ENCODE measurements at places on chromosomes 12 and 14.

- DNase-seq, result no peak
Measured at GRCh38 chr12:121937654-121938053, 19.3 kb downstream of the CFAP251 start.

- DNase-seq, result no peak
Measured at GRCh38 chr14:41505491-41505890, 101.2 kb upstream of the LRFN5 start.

DNA sequence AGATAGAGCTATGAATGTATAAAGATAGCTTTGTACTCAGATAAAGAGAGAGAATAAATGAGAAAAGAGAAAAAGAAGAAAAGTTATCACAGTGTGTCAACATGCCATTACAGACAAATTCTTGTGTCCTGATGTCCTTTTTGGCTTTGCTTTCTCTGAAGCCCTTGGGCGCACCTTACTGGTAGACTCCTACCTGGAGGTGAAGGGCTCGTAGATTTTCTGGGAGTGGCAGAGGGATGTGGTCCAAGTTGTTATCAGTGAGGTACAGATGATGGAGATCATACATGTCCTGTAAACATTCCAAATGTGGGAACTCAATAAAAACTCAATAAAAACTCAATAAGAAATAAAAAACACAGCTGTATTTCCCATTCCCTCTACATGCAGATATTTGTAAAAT, 14.9 kb upstream of the CCER1 start:
- DNase-seq, result no peak

GRCh38 chr12:68856510-68856909, 48.5 kb downstream of the MDM2 start:
- no peak for DNase-seq

DNA sequence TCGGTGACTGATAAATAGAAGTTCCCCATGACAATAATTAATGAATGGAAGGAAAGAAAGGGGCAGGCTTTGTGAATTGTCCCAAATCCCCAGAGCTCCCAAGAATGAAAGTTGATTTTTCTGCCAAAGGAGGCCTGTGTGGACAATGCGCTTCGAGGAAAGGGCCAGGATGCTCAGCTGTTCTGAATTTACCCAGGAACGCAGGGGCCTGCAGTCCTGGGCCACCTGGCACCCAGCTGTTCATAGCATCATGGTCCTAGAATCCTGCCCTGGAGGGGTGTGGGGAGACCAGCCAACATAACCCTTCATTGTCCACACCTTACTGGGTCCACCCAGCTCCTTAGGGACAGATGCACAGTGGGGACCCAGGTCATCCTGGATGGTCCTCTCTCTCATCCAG, 587.5 kb downstream of the BCL11B start:
- DNase-seq, result no peak

- no peak for DNase-seq
Measured at GRCh38 chr14:92352158-92352985, 29.4 kb downstream of the SLC24A4 start.

DNA sequence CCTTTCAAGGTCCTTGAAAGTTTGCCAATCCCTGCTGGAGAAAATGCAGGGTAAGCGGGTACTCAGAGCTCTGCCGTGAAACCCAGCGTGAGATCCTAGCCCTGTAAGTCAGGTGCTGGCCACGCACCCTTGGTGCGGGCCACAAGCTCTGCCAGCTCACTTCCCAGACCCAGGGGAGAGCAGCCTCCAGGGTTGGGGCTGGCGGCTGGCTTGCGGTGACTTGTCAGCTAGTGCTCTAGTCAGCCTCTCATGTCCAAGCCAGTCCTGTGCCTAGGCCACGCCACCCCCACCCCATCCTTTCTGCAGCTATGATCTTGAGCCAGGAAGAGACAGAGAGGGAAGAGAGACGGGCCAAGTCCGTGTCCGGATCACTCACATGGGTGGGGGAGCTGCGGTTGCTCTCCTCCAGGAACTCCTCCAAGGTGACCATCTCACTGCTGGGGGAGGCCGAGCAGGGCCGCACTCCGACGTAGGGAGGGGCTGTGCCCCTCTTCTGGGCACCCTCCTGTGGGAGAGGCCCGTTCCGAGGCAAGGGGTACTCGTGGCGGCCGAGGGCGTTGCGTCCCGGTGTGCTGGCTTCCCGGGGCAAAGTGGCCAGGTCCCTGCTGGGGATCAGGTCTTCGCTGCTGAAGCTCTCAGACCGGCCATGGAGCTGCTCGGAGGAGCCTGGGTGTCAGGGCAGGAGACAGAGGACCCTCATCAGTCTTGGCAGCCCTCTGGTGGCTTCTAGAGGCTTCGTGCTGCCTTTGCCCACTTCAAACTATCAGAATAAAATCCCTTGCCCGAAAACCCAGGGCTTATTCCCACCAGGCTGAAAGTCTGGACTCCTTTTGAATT, 33.3 kb upstream of the GPR68 start:
- DNase-seq, result no peak

GRCh38 chr14:64438181-64438841, 27.0 kb upstream of the AKAP5 start:
- peak; percentile 97 for DNase-seq

GRCh38 chr12:5262450-5262849, 169.5 kb upstream of the NTF3 start:
- peak; percentile 34 for DNase-seq

GRCh38 chr14:103772078-103772712, 56.6 kb downstream of the ZFYVE21 start:
- DNase-seq, result no peak

DNA sequence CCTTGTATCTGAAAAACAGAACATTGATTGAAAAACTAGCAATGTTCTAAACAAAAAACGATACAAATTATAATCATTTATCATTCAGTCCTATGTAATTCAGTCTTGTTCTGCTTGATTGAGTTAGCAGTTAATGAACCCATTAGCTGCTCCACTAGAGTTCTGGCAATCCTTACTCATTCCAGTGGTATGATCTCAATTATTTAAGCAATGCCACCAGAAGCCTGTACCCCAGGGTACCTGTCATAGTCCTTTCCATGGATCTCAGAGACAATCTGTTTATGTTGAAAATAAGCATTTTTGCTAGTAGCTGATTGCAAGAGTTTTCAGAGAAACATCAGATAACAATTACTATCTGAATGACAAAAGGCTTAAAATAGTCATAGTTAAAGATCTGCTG, 115.9 kb downstream of the UNC79 start:
- DNase-seq, result no peak

DNA sequence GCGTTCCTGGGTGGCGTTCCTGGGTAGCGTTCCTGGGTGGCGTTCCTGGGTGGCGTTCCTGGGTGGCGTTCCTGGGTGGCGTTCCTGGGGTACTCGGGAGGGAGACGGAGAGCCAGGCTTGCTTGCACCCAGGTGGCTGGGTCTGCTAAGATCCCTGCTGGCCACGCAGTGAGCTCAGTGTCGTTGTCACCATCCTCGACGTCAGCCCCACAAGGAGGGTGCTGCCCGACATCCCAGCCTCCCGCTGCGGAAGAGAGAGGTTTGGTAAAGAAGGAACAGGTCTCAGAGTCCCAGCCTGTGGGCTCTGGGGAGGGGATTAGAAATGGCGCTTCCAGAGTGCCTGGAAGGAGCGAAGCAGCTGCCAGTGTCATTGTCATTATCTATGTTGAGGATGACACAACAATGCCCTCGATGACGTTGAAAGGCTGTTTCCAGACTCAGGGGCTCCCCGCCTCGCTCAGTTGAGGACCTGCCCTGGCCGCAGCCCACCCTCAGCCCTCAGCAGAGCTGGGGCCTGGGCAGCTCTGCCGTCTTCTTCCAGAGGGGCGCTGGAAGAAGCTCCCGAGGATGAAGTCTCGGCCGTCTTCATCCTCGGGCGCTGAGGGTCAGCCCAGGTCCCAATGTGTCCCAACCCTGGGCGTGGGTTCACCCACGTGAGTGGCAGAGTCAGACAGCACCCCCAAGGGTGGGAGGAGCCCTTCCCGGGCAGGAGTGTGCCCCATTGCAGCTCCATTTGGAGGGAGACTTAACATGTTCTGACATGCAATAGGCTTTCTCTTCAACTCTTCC, 328.8 kb downstream of the ADGRD1 start:
- no peak for DNase-seq

DNA sequence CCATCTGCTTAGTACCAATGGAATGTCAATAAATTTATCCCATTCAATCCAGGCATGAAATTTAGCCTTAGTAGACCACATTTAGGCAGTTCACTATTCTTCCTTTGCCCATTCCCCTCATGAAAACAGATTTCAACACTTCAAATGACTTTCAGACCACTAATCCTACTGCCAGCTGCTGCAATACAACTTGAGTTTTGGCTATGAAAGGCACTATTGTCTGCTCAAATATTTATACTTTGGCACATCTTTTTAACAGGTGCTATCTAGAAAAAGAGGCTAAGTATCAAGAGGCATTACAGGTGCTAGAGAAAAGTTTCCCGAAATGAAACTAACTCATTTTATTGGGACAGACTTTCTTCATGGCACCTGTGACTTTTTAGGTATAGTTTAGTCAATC, 499.8 kb downstream of the C12orf50 start:
- DNase-seq, result no peak

- DNase-seq, result no peak
Measured at GRCh38 chr12:117036046-117036445, 63.2 kb downstream of the TESC start.

- no peak for DNase-seq
Measured at GRCh38 chr12:121812320-121812871, 8.6 kb downstream of the SETD1B start.

- no peak for DNase-seq
Measured at GRCh38 chr14:24875203-24875838, 174.6 kb downstream of the STXBP6 start.

DNA sequence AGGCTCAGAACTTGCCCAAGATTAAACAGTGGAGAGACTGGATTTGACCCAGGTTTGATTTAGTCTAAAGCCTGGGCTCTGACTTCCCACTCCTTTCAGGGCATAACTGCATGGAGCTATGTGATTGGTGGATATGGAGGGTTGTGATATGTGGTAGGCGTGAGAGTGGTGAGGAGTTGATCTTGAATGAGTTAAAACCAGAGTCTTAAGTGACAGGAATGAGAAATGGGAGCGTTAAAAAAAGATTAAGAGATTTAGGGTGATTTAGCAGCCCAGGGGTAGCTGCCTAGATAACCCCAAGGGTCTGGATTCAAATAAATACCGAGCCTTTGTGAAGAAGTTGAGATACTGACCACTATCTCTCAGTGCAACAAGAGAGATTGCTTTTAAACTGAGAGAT, 8.4 kb downstream of the SYNDIG1L start:
- no peak for DNase-seq

DNA sequence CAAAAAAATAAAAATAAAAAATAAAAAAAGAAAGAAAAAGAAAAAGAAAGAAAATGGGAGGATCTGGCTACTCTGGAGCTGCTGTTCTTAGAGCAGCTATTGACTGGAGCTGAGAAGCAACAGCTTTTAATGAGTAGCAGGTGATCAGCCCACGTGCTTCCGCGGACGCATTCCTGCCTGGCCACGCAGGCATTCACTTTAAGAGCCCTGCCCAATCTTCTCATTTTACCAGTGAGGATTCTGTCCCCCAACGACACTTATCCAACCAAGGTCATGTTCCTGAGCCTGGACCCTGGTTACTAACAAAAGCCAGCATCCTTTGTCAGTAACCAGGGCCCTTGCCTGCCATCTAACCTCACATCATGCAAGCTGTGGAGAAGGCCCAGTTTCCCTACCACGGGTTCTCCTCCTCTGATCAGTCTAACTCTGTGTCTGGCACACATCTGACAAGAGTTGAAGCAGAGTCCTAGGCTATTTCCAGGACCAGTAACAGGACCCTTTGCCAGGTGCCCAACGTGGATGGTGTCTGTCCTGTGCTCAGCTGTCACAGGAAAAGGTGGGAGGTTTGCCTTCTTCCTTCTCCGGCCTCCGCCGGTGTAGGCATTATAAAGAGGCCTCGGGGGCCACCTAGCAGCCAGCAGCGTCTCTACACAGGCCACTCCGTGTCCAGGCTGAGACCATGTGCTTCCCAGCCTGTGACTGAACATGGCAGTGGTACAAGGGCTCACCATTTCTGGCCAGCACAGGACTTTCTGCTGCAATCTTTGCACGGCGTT, 60.9 kb upstream of the GPATCH2L start:
- DNase-seq, result no peak

- DNase-seq, result peak; percentile 75
Measured at GRCh38 chr12:76020281-76020680, 11.3 kb downstream of the PHLDA1 start.

DNA sequence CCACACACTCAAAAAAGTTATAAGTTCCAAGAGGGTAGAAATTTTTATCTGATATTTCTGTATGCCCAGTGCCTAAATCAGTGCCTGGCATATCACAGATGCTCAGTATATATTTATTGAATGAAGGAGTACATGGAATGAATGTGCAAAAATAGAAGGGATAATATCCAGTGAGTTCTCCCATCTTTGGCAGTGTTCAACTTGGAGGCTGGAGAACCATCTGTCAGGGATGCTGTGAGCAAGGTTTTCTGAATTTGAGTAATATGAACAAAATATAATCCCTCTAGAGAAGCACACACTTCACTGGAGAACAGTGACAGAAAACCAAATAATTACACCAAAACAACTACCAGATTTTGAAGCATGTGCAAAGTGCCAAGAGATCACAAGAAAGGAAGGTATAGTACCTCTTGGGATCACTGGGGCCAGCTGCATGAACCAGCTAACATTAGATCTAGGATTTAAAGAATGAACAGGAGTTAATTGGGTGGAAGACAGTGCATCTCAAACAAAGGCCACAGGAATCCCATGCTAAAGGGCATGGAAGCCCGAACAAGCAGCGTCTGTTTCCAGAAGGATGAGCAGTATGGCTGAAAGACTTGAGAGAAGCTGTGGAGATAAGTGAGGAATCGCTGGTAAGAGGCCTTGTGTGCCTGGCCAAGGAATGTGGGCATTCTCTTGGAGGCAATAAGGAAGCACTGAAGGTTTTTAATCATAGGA, 11.5 kb downstream of the SLC8A3 start:
- DNase-seq, result no peak

DNA sequence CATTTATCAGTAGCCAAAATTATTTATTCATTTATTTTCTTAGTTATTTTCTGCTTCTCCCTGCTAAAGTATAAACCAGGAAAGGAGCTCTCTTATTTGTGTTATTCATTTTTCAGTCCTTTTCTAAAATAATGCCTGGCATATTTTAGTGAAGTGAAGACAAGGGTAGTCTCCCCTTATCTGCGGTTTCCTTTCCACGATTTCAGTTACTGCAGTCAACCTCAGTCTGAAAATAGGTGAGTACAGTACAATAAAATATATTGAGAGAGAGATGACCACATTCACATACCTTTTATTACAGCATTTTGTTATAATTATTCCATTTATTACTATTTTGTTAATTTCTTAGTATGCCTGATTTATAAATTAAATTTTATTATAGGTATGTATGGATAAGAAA, 57.6 kb downstream of the GPR137C start:
- no peak for DNase-seq

DNA sequence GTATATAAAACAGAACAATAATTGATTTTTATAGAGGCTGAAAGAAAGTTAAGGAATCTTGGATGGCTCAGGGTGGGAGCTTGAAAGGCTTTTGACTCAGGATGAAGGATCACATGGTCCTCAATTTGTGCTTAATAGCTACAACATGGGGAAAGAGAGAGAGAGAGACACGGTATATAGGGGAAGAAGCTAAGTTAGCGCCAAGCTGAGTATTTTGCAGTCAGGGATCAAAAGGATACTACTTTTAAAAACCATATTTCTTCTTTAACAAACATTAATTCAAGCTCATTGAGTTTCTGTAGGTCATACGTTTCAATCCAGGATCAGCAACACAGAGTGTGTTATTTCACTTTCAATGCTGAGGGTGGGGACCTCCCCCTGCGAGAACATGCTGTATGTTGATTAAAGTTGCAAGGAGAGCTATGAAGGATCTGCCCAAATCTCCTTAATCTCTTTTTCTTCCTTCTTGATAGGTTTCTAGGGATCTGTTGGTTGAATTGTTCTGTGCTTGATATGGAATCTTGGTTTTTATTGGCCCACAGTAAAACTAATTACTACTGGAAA, 133.1 kb upstream of the NUDT4 start:
- DNase-seq, result no peak

- no peak for DNase-seq
Measured at GRCh38 chr12:39872425-39872824, 233.5 kb downstream of the SLC2A13 start.

Measured in astrocyte of the cerebellum (primary cell).